ENCODE measurements at places on chromosomes 4 and X.

GRCh38 chrX:119694601-119695534 is 1.9 kb upstream of the SEPTIN6 start:
- DNase-seq: no peak

GRCh38 chrX:150478496-150479492 is 89.6 kb upstream of the MTM1 start:
- DNase-seq: no peak

GRCh38 chr4:88792268-88792781 is 94.7 kb upstream of the NAP1L5 start:
- no peak for DNase-seq

DNA sequence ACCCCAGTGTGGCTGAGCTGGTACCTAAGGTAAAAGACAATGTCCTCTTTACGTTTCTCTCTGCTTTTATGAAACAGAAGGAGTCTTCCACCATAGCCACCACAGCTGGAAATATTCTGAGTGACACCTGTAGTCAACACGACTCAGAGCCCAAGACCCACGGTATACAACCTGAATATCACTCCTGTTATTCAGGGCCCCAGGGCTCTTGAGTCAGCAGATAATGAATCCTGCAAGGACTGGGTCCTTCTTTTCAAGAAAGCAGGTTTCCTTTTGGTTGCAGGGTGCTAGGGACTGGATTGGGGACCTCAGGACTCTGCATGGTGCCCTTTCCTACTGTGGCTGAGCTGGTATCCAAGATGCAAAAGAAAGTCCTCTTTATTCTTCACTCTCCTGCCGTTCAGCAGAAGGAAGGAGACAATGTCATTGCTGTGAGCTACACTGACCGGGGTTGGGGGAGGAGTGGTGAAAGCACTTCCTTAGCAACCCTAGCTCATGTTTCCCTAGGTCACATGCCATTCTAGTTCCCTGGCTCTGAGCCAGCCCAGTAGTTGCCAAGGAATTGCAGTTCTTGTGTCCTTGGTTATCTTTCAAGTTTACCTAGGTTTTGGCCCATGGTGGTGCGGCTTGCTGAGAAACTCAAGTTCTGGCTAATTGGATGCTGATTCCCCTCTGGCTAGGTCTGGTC is 23.7 kb upstream of the UNC5C start:
- DNase-seq: no peak

GRCh38 chrX:48498374-48498809 is 10.4 kb upstream of the PORCN start:
- no peak for DNase-seq
